Stimulated activated CD8-positive, alpha-beta memory T cell treated with anti-CD3 and anti-CD28 coated beads, Interleukin-2, amount 100 ng/mL, for 1 hour (primary cell): ENCODE measurements at places on chromosomes 4 and X.

DNA sequence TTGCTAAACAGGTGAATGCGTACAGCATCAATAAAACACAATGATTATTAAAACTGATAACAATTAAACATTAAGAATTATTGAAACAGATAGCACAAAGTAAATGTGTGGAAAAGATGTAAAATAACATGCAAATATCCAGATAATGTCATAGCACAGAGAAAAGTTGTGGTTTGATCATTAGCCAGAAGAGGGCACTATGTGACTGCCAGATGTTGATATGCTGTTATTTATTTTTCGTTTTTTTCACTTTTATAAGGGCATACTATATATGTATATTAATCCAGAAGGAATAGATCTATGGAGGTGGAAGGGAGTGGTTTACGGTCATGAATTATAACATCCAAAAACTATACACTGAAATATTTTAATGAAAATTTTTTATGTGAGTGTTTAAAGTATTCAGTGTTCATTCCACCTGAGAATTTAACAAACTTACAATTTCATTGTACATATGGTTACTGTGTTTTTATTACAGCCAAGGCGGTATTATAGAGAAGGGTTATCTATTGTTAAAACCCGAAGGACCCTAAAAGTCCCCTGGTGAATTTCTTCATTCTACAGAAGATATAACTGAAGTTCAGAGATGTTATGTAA is 211.9 kb upstream of the UGT8 start:
- DNase-seq = no peak

GRCh38 chr4:173171098-173171497 is 2.5 kb downstream of the GALNT7 start:
- DNase-seq = no peak

DNA sequence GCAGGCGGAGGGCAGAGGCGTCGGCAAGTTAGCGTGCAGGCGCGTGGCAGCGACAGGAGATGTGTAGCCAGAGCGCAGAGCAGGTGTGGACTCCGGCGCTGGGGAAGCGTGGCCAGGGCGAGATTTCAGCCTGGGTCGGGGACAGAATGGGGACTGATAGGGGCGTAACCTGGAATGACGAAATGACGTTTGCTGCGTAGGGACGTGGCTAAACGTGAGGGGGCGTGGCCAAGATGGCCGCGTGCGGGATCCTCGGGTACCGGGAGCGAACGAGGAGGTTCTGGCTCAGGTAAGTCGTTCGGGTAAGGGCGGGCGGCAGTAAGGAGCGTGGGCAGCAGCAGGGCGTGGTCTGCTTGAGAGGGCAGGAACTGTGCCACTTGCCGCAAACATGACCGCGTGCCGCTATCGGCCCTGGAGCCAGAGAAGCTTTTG is 10.9 kb upstream of the CLTRN start:
- peak; percentile 73 for DNase-seq

DNA sequence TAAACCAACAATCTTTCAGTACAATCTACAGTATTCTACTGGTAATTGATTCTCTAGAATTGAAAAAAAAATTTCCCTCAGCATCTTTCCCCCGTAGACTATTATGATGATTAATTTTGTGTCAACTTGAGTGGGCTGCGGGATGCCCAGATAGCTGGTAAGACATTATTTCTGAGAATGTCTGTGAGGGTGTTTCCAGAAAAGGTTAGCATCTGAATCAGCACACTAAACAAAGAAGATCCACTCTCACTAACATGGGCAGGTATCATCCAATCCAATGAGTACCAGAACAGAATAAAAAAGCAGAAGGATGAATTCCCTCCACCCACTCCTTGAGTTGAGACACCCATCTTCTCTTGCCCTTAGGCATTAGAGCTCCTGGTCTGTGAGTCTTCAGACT is 186.1 kb upstream of the MAB21L2 start:
- DNase-seq = no peak

- no peak for DNase-seq
Measured at GRCh38 chr4:172127168-172127567, 314.0 kb downstream of the GALNTL6 start.

- DNase-seq = no peak
Measured at GRCh38 chrX:55867708-55868107, 150.2 kb downstream of the RRAGB start.

GRCh38 chrX:74510401-74510800 is 89.1 kb downstream of the SLC16A2 start:
- DNase-seq = no peak

DNA sequence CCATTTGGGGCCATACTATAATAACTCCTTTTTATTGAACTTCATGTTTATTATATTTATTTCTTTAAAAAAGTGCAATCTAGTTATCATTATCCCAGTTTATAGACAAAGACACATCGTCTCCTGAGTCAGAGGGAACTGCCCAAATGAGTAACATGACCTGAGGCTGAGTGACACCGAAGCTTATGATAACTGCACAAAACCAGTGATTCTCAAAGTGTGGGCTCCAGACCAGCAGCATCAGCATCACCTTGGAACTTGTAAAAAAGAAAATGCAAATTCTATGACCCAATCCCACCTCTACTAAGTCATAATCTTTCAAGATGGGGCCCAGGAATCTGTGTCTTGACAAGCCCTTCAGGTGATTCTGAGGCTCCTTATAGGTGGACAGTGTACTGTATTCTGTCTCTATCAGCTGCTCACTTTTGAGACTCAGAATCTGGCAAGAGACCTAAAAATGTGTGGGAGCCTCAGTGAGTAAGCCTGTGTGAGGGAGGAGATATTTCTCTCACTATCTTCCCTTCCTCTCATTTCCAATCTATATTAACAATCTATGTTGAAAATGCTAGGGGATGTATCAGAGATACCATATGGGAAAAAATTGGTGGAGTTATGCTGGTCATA is 147.0 kb downstream of the PACRGL start:
- DNase-seq = no peak

- DNase-seq = no peak
Measured at GRCh38 chrX:37796310-37796709, 16.5 kb downstream of the CYBB start.

GRCh38 chrX:132171881-132172280 is 44.1 kb upstream of the FRMD7 start:
- no peak for DNase-seq

DNA sequence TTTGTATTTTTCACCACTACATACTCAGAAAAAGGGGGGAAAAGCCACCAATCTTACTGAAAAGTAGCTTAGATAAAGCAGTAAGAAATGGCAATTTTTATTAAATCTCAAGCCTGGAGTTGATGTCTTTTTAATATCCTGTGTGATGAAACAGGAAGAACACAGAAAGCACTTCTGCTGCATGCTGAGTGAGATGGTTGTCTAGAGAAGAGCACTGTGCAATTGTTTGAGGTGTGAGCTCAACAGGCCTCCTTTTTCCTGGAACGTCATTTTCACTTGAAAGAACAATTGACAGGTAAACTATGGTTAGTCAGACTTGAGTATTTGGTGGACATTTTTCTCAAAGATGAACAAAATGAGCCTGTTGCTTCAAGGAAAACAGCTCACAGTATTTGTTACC is 73.9 kb downstream of the RTL5 start:
- no peak for DNase-seq

DNA sequence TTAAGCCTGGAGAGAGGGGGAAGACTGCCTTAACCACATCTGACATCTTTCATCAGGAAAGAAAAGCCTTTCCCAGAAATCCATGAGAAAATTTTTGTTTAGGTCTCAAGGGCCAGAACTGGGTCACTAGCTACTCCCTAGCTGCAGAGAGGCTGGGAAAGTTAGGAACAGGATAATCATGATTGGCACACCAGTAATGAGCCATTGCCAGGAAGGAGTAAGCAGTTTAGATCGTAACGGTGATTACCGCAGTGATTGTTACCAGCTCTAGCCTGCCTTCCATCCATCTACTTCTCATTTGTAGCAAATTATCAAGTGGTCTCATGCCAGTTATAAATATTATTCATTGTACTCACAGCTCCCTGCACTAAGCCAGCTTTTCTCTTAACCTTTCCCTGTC is 22.7 kb upstream of the STX18 start:
- DNase-seq = no peak

DNA sequence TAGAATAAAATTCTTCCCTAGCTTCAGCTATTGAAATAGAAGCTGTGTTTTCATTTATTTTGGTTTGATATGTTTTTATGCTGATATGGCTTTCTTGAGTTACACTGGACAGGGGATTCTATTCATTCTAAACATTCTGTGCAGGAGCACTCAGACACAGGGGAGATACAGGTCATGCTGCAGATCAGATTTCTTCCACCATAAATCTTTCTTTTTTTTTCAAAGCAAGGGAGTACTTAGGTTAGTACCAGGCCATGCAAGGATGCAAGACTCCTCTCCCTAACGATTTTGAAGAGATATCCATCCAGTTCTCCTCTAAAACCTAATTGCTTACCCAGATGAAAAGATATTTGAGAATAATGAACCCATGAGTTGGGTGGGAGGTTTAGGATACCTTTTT is 21.4 kb downstream of the ETDC start:
- no peak for DNase-seq

DNA sequence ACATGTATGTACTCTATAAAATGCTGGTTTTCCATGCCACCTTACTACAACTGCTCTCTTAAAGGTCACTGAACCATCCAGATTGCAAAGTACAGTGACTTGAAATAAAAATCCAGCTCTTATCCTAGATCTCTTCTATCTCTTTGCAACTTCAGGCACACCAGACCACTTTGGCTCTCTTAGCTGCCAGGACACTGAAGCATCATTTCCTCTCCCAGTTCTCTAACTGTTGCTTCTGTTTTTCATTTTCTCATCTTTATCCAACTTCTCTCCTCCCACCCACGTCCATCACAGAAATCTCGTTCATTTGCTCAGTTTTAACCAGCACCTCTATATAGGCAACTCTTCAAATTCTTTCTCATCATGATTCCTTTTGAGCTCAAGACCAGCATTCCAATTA is 74.3 kb downstream of the METTL14 start:
- DNase-seq = no peak

DNA sequence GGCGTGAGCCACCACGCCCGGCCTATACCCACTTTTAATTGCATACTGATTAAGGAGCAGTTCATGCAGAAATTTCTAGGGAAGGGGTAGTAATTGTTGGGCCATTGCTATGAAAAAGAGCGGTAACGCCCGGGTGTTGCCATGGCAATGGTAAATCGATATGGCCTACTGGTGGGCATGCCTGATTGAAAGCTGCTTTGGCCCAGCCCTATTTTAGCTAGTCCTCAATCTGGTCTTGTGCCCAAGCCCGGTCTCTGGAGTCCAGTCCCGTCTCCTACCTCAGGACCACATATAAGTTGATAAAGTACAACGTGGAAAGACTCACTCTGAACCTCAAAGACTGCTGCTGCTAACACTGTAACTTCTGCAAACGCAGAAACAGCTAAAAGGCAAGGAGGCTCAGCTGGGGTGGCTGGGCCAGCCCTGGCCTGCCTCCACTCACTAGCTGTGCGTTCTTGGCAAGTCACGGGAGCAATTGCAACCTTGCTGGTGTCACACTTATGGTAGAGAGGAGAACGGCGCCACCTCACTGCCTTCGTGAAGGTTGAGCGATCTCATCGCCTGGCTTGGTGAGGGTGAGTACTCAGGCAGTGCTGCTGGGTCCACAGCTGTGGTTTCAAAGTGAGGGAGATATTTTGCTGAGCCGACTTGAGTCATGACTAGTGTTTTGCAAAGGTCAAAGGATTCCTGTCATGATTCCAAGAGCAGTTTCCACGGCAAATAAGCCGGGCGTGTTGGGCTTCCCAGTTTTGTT is 57.0 kb upstream of the GRPEL1 start:
- DNase-seq = no peak

- no peak for DNase-seq
Measured at GRCh38 chr4:120865985-120866384, 56.5 kb downstream of the PRDM5 start.

DNA sequence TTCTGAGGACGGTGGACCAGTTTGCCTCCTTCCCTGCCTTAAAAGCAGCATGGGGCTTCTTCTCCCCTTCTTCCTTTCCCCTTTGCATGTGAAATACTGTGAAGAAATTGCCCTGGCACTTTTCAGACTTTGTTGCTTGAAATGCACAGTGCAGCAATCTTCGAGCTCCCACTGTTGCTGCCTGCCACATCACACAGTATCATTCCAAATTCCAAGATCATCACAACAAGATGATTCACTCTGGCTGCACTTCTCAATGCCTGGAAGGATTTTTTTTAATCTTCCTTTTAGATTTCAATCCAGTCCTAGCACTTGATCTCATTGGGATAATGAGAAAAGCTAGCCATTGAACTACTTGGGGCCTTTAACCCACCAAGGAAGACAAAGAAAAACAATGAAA is 255.3 kb downstream of the RAPGEF2 start:
- DNase-seq = no peak

GRCh38 chr4:108030332-108030731 is 40.6 kb downstream of the HADH start:
- peak; percentile 24 for DNase-seq

GRCh38 chrX:13119386-13119785 is 75.0 kb upstream of the FAM9C start:
- no peak for DNase-seq

DNA sequence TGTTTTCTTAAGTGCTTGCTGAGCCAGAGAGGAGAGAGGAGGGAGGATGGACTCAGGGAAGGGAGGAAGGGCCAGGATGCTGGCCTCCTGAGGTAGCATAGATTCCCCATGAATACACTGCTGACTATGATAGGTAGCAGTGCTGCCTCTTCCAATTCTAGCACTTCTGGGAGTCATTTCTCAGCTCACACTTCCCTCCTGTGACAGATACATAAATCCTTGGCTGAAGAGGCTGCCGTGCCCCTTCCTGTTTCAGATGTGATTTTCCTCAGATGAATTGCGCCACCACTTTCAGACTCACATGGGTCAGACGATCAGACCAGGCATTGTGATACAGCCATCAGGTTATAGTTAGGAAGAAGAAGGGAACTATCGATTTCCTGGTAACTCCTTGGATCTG is 22.4 kb downstream of the TSC22D3 start:
- DNase-seq = no peak

DNA sequence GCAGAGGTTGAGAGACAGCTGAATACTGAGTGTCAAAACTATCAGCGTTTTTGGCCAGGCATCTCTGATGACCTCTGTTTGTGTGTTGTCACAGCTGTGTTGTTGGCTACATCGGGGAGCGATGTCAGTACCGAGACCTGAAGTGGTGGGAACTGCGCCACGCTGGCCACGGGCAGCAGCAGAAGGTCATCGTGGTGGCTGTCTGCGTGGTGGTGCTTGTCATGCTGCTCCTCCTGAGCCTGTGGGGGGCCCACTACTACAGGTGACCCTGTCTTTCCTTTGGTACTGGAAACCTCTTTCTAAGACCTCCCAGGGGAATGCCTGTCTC is 86.9 kb downstream of the EGF start:
- no peak for DNase-seq

- no peak for DNase-seq
Measured at GRCh38 chr4:125440814-125441213, 126.1 kb downstream of the FAT4 start.
